ENCODE measurements at places on chromosomes 4 and X.

DNA sequence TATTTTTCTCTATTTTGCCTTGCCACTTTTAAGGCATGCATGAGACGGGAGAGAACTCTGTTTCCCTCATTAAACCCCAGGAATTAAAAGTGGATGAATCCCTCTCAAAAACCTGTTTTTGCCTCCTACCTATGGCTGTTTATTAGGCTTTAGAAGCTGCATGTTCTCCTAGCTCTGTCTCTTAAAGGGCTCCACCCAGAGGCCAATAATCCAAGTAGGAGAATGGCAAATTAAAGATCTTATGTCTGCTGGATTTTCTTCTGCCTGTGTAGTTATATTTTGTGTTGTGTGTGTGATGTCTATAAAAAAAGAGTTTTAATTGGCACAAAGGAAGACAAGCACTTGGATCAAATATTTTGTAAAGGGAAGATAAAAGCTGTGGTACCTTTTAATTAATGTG is 32.4 kb downstream of the MAGEC1 start:
- DNase-seq: no peak

GRCh38 chr4:1797861-1798579 is 4.9 kb downstream of the FGFR3 start:
- no peak for DNase-seq

DNA sequence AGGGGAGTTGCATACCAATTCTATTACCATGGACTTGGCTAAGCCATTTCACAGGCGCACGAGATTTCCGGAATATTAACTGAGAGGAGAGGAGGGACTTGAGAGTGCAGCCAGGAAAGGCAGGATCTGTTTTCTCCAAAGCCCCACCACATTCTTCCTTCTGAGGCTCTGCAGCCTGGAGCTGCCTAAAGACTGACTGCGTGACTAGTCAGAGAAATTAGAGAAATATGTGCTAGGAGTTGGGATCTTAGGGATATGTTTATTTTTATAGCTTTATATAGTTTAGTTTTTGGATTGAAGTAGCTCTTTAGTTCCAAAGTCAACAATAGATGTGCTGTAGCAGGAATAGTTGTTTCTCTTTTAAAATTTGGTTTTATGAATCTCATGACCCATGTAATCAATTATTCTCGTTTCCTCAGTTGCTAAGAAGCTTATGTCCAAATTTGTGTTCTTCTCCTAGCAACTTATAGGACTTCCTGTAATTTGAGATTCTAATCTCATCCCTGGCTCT is 300.1 kb upstream of the DDX53 start:
- DNase-seq: no peak

DNA sequence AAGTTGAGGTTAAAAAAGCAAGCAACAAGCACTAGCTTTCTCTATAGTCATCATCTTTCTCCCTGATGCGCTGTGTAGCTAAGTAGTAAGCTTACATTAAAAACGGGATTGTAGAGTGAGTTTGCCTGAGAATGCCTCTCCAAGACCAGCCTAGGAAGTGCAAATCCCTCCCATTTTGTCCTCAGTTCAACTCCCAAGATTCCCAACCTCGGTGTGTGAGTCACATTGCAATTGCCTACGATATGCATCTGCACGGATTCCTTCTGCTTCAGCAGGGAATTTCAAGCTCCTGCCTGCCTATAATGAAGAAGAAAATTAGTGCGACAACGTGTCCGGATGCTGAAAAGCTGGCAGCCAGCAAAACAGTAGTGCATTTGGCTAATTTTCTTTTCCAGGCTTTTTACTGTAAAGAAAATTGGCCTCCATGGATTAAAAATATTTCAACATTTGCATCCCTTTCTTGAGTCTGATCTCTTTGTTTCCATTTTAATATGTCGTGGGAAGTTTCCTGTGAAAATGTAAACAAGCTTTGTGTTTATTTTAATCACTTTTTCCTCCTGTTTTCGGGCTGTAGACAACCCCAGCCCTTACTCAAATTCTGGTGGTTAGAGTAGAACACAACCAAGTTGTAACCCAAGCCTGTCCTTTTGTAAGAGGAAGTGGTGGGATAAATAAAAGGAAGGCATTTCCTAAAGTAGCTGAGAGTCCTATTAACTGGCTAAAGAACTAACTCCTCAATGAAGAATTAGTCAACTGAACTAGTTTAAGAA is 58.4 kb upstream of the TET2 start:
- no peak for DNase-seq

DNA sequence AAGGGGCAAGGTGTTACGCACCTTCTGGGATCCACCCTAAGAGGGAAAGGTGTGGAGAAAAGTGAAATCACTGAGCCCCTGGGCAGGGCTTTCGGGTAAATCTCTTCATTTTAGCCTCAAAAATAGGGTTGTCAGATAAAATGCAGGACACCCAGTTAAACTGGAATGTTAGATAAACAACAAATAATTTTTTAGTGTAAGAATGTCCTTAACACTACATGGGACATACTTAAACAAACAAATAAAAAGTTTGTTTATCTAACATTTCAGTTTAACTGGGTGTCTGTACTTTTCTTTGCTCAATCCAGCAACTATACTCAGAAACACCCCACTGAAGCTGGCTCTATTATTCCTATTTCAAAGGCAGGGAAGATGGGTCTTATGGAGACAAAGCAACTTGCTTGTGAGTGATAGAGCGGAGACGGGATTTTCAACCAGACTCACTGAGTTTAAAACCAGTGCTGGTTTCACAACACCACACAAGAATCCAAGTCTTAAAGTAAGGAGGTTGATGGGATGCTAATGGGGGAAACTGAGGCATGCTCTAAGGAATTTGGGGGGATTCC is 144.8 kb upstream of the RBPJ start:
- DNase-seq: no peak

DNA sequence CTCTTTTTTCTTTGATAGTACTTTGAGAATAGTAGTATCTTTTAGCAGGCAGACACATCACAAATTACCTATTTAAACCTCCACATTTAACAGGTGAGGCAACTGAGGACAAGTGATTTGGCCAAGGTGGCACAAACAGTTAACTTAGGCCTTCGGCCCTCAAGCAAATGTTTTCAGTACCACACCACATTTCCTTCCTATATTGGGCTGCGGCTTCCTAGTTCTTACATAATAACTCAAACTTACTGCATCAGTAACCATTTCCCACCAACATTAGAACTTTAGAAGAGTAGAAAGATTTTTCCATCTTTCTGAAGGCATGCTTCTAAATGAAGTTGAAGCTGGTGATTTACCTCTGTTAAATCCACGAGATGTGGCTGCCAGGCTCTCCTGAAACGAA is 63.2 kb upstream of the SLC4A4 start:
- no peak for DNase-seq

DNA sequence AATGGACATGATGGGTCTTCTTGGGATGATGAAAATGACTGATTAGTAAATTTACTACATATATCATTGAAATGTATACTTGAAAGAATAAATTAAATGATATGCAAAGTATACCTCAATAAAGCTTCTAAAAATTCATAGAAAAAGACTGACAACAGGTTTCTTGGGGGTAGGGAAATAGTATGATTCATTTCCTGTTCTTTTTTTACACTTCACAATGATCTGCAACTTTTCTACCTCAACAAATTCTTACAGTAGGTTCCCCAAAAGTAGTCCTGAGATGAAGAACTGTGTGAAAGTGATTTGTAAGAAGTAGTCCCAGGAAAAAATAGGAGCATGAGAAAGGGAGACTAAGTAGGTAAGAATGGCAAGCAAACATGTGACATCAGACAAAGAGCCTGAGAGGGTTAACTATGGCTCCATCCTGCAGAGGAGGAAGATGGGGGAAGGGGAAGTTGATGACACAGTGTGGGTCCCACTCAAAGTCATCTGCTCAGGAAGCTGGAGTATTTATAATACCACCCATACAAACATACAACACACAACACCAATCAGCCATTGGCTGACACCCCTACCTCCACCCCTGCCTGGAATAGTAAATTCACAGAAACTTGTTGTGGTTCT is 73.9 kb downstream of the ARHGAP6 start:
- no peak for DNase-seq

DNA sequence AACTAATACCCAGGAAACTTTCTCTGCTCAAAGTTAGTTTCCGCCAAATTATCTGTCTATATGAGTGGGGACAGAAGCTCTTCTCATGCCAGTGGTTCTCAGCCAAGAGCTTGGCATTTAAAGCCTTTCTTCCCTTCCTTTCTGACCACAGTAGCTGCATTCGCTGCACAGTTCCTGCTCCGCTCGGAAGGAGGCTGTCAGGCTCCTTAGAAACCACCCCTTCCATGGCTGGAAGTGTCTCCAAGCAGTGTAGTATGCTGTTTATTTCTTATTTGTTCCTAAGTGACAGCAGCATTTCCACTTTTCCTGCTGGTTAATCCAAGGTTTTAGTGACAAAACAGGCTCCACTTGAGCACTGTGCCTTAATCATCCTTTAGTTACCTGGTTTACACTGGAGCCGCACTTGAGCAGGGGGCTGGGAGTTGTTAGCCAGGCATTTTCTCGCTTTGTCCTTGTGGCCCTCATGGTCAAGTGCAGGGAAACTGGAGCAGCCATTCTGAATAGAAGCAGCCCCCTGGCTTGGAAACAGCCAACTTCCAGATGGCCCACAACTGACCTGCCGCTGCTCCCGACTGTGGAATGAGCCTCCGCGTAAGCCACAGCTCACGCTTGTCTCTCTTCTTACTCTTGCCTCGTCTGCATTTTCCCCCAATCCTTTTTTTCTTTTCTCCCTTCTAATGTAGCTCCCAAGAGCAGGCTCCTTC is 739.4 kb upstream of the TENM3 start:
- DNase-seq: no peak

- no peak for DNase-seq
Measured at GRCh38 chr4:84952004-84952403, 14.5 kb downstream of the WDFY3 start.

GRCh38 chr4:55118397-55118796 is 7.0 kb downstream of the KDR start:
- DNase-seq: no peak

DNA sequence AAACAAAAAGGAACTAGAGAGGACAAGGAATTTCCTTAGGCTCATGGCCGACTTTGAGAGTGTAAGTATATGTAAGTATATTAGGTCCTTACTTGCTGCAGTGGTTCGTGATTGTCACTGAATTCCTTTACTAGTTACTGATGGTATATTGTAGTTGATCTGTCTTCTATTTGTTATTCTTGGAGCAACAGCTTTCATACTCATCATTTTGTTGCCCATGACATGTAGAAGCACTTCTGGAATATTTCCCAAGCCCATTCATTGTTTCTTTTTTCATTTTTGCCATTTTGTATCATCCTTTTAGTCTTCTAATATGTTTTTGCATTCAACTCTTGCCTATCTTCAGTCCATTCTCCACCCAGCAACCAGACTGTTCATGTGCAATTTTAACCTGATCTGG is 170.0 kb downstream of the ARHGAP10 start:
- no peak for DNase-seq

DNA sequence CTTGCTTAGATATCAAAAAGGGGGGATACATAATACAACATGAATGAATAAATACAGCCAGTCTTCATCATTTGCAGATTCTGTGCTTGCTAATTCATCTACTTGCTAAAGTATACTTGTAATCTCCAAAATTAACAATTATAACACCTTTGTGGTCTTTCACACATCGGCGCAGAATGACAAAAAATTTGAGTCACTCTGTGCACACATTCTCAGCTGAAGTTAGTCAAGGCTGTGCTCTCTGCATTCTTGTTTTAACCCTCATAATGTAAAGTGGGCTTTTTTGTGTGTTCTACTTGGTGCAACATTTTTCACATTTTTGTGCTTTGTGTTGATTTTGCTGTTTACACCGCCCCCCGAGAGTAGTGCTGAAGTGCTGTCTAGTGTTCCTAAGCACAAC is 65.8 kb upstream of the GPRIN3 start:
- DNase-seq: no peak

DNA sequence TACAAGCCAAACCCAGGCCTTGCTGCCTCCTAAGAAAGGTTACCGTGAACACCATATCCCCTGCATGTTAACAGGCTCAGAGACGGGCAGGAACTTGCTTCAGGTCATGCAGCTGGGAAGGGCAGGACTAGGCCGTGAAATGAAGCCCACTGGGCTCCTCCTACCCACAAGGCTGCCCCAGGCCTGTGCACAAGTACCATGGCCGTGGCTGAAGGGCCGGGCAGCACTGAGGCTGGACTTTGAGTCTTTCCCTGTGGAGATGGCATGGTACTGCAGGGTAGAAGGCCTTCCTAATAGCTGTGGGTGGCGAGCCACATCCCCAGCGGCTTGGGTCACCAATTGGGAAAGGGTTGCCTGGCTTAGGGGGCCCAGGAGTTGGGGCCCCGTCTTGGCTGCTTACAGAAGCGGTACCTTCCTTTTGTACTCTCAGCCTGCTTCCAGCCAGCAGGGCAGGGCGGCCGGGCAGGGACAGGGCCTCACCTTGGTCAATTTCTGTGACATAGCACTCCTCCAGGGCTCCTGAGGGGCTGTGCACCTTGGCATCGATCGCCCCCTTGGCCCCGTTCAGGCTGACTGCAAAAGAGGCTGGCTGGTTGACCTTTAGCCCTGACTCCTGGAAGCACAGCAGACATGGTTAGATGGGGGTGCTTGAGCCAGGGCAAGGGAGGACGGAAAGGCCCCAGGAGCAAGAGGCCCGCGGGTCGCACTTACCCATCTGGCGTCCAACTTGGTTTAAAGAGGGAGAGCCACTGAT is 23.8 kb downstream of the FLNA start:
- no peak for DNase-seq

- DNase-seq: no peak
Measured at GRCh38 chrX:133513123-133513522, 97.8 kb upstream of the GPC4 start.

GRCh38 chr4:142307857-142308256 is 538.2 kb downstream of the INPP4B start:
- DNase-seq: no peak

- DNase-seq: no peak
Measured at GRCh38 chr4:8350841-8351461, 81.4 kb downstream of the HTRA3 start.

DNA sequence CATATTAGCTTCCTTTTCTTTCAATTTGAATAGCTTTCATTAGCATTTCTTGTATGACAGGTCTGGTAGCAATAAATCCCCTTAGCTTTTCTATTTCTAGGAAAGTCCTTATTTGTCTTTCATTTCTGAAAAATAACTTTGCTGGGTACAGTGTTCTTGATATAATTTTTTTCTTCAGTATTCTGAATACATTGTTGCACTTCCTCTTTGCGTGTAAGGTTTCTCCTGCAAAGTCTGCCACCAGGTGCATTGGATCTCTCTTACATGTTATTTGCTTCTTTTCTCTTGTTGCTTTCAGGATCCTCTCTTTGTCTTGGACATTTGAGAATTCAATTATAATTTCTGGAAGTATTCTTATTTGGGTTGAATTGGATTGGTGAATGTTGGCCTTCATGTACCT is 663.7 kb downstream of the GRXCR1 start:
- no peak for DNase-seq

- no peak for DNase-seq
Measured at GRCh38 chr4:85682391-85682790, 207.4 kb downstream of the ARHGAP24 start.

Data from left lobe of liver (tissue), 2 donors.